Muscle of back (tissue), 13 donors: ENCODE measurements at places on chromosomes 11 and 22.
A peak's percentile ranks its signal among the peaks of the same experiment; 100 is the strongest.

DNA sequence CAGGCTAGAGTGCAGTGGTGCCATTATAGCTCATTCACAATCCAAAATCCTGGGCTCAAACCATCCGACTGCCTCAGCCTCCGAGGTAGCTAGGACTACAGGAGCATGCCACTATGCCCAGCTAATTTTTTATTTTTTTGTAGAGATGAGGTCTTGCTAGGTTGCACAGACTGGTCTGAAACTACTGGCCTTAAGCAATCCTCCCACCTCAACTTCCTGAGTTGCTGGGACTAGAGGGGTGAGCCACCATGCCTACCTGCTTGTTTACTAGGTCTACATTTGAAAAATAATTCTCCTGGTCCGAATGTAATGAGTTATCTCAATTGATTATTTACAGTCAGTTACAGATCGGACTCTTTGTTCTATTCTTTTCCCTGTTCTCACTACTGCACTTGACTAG lies 22.0 kb downstream of the TAF1D start:
- no peak for DNase-seq

DNA sequence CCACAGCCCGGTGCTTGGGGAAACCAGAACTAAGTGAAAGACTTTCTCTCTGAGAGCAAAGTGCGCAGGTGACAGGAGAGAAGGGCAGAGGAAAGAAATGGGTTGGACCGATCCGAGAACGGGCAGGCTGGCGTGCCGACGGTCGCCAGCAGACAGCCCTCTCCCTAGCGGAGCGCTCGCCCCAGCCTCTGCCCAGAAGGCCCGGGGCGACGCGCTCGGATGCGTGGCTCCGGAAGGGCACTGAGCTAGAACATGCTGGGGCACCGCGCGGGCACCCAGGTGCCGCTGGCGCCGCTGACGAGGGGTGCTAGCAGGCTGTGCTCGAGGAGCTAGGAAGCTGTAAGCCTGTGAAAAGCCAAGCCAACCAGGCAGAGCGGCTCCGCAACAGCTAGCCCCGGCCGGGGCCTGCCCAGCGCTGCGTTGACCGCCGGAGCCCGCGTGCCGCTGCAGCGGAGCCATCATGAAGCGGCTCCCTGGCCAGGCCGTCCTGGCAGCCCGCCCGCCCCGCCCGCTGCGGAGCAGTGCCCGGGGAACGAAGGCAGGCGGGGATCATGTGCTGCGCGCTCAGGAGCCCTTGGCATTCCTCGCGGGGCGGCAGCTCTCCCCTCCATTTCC lies 22.1 kb upstream of the RRAS2 start:
- DNase-seq = peak; percentile 55

- DNase-seq = no peak
Observed at GRCh38 chr11:118883368-118884071, at the start of gene CXCR5. Gene CXCR5, plus strand, starts transcription at chr11:118883892. Its CDS starts 50 bp downstream, at chr11:118883942.

GRCh38 chr11:60872124-60872960 lies 5.0 kb downstream of the ZP1 start:
- peak; percentile 58 for DNase-seq

GRCh38 chr22:42770941-42771647 lies 50.4 kb upstream of the A4GALT start:
- DNase-seq = no peak

GRCh38 chr22:43002202-43002586 lies 12.8 kb downstream of the PACSIN2 start:
- no peak for DNase-seq

- DNase-seq = no peak
Observed at GRCh38 chr11:20621679-20622078, 22.3 kb downstream of the SLC6A5 start.

GRCh38 chr11:88070437-88070836 lies 104.8 kb downstream of the RAB38 start:
- DNase-seq = no peak

- peak; percentile 69 for DNase-seq
Observed at GRCh38 chr11:7657306-7658025, 15.8 kb downstream of the CYB5R2 start.

- no peak for DNase-seq
Observed at GRCh38 chr22:23534851-23535717, 45.0 kb downstream of the IGLL1 start.

DNA sequence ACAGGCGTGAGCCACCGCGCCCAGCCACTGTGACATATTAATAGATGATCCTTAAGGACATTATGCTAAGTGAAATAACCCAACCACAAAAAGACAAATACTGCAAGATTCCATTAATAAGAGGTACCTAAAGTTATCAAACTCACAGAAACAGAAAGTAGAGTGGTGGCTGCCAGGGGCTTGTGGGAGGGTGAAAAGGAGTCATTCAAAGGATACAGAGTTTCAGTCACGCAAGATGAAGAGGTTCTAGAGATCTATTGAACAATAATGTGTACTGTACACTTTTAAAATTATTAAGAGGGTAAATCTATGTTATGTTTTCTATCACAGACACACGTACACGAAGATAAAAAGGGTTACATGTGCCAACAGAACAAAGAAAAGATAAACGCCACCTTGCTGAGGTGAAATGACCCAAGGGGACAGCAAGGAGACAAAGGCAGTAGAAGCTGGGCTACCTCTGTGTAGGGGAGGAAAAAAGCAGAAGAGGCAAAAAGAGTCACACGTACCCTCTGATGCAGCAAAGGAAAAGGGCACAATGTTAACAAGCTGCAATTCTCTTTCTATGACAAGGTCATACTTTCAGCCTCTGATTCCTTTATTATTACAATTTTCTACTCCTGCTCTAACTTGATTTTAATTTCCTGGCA lies 65.3 kb downstream of the AMBRA1 start:
- no peak for DNase-seq

- DNase-seq = peak; percentile 42
Observed at GRCh38 chr22:17743661-17744411, 30.4 kb downstream of the BID start.

GRCh38 chr11:125994509-125994908 lies 48.7 kb downstream of the VSIG10L2 start:
- no peak for DNase-seq

- peak; percentile 22 for DNase-seq
Observed at GRCh38 chr11:124889191-124890091, 8.2 kb downstream of the ROBO4 start.

GRCh38 chr11:17208257-17208999 lies 642 bp upstream of the PIK3C2A start:
- DNase-seq = no peak

GRCh38 chr22:40960145-40960544 lies 9.0 kb downstream of the RBX1 start:
- no peak for DNase-seq

DNA sequence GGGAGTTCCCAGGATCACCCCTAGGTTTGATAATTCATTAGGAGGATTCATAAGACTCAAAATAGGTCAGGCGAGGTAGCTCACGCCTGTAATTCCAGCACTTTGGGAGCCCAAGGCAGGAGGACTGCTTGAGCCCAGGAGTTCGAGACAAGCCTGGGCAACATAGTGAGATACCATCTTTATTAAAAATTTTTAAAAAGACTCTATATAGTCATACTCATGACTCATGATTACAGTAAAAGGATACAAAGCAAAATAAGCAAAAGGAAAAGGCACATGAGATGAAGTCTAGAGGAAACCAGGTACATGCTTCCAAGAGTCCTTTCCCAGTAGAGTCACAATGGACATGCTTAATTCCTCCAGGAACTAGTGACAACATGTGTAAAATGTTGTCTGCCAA lies 13.9 kb upstream of the PTS start:
- no peak for DNase-seq

GRCh38 chr11:46846510-46846830 lies 390 bp upstream of the CKAP5 start:
- no peak for DNase-seq

DNA sequence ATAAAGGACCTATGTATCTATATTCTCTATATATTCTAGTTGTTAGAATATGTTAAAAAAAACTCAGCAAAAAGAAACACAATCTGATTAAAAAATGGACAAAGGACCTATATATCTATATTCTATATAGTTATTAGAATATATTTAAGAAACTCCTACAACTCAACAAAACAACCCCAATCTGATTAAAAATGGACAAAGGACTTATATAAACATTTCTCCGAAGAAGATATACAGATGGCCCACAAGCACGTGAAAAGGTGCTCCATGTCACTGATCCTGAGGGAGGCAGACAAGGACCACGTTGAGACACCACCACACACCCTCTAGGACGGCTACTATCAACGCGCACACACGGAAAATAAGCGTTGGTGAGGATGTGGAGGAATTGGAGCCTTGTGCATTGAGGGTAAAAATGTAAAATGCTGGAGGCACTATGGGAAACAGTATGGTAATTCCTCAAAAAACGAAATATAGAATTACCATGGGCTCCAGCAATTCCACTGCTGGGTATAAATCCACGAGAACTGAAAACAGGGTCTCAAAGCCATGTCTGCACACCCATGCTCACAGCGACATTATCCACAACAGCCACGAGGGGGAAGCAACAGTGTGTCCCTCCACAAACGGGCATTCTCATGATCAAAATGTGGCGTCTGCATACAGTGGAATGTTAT lies 22.7 kb downstream of the YPEL1 start:
- DNase-seq = peak; percentile 76

DNA sequence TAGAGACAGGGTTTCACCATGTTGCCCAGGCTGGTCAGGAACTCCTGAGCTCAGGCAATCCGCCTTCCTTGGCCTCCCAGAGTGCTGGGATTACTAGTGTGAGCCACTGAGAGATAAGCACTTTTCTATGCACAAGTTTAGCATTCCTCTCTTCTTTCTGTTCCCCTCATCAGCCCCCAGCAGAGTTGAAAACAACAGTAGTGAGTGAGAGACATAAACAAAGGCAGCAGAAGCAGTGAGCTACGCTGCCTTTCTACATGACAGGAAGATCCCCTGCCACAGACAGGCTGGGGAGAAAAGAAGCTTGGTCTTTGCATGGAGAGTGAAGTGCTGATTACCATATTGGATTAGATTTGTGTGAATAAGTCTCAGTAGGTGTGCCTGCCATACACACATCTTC lies 392.0 kb upstream of the KIRREL3 start:
- no peak for DNase-seq

DNA sequence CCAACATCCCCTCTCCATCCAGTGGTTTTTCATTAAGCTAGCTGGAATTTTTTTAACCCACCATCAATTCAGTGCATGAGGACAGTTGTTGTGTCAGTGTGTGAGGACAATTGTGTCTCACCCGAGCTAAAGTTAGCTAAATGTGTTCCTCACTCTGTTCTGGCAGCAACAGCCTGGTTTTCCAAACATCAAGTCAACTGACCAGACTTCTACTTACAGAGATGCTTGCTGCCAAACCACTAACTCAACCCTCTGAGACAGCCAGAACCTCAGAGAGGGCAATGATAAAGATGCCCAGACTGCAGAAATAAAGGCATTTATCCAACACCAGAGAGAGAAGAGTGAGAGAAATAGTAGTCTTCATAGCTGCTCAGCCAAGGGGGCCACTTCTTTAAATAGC lies 6.7 kb downstream of the PAMR1 start:
- no peak for DNase-seq

DNA sequence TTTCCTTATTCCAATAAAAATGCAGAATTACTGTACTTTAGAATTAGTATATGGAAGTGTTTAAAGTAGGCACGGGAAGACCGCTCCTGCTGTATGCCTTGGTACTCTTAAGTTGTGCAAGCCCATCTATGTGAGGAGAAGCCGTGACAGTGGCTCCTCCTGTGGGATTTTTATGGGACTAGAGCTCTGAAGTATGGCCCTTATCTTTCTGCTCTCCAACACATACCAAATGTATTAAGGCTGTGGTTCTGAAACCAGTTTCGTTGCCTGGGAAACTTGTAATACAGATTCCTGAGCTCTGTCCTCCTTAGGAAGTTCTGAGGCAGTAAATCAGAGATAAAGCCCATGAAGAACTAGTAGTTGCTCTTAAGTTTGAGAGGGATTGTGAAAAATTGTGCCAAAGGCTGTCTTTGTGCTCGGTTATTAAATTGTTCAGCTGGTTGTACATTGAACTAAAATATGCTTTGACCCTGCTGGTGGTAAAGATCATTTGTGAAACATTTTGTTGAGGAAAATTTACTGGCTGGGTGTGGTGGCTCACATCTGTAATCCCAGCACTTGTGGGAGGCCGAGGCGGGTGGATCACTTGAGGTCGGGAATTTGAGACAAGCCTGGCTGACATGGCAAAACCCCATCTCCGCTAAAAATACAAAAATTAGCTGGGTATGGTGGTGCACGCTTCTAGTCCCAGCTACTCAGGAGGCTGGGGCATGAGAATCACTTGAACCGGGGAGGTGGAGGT lies 29.3 kb downstream of the RTN3 start:
- DNase-seq = peak; percentile 21

GRCh38 chr11:110901441-110901840 lies 189.2 kb upstream of the ARHGAP20 start:
- DNase-seq = no peak

DNA sequence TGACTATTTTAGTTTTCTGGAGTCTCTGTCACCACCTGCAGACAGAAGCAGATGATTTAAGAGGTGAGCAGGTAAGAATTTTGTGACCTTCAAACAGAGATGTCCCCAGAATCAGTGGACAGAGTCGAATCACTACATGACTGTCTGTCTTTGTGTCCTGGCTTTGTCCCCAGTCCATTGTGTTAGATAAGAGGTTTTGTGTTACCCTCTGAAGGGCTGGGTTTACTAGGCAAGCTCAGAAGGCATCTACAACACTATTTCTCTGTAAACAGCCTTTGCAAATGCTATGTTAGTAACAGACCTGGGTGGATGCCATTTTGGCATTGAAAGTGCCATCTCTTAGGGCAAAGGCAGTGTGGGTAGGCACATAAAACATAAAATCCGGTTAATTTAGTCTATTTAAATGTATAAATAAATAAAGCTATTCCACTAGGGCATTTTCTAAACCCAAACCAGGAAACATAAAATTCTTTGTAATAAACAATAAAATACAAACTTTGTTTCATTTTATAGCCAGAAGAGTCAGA lies 40.3 kb upstream of the CADM1 start:
- DNase-seq = no peak

DNA sequence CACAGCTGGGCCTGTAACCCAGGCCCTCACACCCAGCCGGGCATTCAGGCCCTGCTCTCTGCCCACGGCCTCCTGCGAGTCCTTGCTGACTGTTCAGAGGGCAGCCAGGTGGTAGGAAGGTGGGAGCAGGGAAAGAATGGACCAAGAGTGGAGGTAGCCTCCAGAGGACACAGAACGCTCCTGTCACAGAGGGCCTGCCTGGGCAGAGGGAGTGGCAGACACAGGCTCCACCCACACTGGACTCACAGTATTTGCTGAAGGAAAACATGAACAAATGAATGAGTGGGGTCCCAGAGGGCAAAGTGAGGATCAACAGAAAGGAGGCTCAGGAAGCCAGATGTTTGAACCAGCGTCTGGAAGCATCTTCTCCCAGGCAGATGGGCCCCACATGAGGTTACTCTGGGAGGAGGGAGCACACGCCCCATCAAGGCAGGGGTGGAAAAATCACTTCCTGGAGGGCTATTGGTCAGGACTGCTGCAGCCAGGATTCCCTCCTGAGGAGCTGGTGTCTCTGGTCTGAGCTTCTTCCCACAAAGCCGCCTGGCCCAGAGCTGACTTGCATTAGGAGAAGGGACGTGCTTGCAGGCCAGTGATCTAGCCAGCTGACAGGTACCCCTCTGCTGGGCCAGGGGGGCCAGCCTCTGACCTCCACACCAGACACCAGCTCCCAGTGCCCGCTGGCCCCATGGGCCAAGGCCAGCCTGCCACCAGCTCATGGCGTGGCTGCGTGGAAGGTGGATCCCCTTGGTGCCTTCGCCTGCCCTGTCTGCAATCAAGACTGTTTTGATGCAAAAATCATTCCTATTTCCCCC lies 84.0 kb downstream of the THAP12 start:
- DNase-seq = no peak

- no peak for DNase-seq
Observed at GRCh38 chr11:104926771-104927611, 28.7 kb upstream of the CASP12 start.

- DNase-seq = no peak
Observed at GRCh38 chr11:134478176-134478575, 66.1 kb upstream of the B3GAT1 start.

GRCh38 chr11:130480186-130480585 lies 31.7 kb downstream of the ADAMTS15 start:
- no peak for DNase-seq
